Tibial nerve (tissue), 4 donors: ENCODE measurements at places on chromosomes 16 and 17.

DNA sequence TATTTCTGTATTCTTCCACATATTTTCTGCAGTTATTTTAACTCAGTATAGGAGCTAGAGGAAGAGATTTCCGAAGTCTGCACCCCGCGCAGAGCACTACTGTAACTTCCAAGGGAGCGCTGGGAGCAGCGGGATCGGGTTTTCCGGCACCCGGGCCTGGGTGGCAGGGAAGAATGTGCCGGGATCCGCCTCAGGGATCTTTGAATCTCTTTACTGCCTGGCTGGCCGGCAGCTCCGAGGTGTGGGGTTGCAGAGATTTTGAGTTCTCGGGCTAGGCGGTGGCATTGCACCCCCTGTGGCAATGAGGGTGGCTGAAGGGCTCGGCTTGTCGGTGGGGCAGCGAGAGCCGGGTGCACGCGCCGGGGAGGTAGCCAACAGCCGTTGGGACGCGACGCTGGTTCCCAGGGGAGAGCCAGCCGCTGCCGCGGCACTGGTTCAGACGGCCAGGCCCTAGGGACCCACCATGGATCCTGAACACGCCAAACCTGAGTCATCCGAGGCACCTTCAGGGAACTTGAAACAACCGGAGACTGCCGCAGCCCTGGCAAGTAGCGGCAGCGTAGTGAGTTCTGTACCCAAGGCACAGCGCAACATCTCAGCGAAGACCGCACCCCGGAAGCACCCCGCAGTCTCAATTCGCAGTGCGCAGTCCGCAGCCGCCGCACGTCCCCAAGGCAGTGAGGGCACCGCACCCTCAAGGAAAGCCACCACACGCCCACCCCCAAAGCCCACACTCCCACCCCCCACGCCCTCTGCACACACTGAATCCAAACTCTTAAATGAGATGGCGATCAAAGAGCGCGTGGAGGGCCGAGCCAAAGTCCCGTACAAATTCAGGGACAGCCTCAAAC, at the start of gene CMTM1:
CMTM1 (plus strand) TSS at position 389 of the 851 bp plus-strand sequence; CDS start at position 464, 75 bp downstream.
- no peak for DNase-seq

DNA sequence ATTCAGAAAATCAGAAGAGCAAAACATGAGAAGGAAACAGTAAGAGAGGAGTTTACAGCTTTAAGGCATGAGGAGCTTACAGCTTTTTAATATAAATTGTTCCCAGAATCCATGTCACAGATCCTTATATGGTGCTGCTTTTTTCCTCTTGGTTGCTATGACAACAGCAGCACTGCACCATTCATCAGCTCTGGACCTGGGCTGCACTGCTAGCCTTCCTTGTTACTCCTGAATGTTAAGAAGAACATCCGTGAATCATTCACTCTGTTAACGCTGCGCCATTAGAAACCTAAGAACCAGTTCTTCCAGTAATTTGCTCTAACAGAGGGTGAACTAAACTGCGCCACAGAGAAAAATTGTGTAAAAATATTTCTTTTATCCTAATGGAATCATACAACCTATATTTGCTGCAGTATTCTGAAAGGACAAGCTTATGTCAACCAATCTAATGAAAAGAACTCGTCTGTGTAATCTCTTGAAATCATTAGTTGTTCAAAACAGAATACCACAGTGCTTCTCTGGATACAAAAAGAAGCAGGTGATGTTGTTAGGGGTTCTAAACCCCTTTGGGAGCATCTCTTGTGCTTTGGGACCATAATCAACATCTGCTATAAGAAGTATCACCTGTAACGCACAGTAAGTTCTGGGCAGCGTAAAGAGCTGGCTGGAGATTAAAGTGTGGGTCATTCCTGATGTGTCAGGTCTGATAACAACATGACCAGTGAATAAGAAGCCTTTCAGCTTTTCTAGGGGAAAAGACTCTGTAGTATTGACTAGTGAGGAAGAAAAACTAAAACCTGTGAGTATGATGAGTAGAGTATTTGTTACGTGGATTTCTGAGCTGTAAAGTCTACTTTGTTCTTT, 151.2 kb downstream of the TANC2 start:
- no peak for DNase-seq

DNA sequence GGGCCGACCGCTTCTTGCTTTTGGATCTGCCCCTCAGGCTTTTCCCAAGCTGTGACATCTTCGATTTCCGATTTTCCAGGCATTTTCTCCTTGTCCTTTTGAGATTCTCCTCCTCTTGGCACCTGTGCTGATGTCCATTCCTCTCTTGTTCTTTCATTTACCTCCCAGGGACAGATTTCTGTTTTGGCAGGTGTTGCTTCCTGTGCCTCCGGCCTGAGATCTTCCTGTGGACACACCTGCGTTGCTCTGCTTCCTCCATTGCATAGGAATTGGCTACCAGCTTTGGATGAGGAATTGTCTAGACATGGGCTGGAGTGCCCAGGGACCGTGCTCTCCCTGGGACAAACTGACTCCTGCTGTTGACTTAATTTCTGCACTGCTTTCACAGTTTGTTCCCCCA, 15.1 kb downstream of the GPR179 start:
- DNase-seq: no peak

- DNase-seq: no peak
These were observed 118.4 kb downstream of the COPRS start for GRCh38 chr17:31740611-31741082.
